Posterior cingulate gyrus (tissue), 11 donors: ENCODE measurements at places on chromosomes 12 and 14.

GRCh38 chr14:95998656-95999055, 40.5 kb upstream of the C14orf132 start:
- no peak for DNase-seq

DNA sequence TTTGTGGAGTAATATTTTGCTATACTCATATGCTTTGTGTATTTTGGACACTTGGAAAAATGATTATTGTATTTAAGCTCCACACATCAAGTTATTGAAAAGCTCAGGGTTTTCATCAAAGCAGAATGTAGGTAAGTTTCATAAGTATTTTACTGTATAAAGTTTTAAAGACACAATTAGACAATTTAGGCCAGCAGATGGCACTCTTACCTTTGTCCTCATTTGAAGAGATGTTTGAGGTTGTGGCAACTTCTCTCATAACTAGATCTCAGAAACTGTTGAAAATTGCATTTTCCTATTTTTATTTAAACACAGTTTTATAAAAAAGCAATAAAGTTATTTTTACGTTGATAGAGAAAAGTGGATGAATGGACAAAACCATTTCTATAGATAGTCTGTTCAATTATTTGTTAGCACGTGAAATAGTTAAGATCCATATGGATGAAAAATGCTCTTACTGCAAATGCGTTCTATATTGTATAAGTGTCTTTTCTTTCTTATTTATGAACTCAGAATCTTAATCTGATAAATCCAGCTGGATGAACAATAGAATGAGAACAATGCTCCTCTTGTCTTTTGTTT, 300.0 kb downstream of the AEBP2 start:
- DNase-seq, result peak; percentile 11

GRCh38 chr12:9699269-9699897, 29.9 kb downstream of the CLEC2D start:
- DNase-seq, result no peak

- DNase-seq, result no peak
Observed at GRCh38 chr14:94408546-94409095, 20.2 kb upstream of the SERPINA1 start.

- no peak for DNase-seq
Observed at GRCh38 chr14:68424443-68425172, 368.3 kb downstream of the ZFP36L1 start.

GRCh38 chr14:54566410-54567223, at the start of gene SAMD4A:
TSS of gene SAMD4A (plus strand) at chr14:54567128. CDS start at chr14:54567917, 789 bp downstream.
- DNase-seq, result peak; percentile 70

- no peak for DNase-seq
Observed at GRCh38 chr12:122942637-122943036, 23.6 kb downstream of the ABCB9 start.

- DNase-seq, result no peak
Observed at GRCh38 chr14:95774265-95775160, 60.6 kb upstream of the TCL1A start.

GRCh38 chr12:84585776-84586395, 326.7 kb downstream of the SLC6A15 start:
- no peak for DNase-seq

- DNase-seq, result no peak
Observed at GRCh38 chr14:101681795-101682194, 79.7 kb upstream of the PPP2R5C start.

DNA sequence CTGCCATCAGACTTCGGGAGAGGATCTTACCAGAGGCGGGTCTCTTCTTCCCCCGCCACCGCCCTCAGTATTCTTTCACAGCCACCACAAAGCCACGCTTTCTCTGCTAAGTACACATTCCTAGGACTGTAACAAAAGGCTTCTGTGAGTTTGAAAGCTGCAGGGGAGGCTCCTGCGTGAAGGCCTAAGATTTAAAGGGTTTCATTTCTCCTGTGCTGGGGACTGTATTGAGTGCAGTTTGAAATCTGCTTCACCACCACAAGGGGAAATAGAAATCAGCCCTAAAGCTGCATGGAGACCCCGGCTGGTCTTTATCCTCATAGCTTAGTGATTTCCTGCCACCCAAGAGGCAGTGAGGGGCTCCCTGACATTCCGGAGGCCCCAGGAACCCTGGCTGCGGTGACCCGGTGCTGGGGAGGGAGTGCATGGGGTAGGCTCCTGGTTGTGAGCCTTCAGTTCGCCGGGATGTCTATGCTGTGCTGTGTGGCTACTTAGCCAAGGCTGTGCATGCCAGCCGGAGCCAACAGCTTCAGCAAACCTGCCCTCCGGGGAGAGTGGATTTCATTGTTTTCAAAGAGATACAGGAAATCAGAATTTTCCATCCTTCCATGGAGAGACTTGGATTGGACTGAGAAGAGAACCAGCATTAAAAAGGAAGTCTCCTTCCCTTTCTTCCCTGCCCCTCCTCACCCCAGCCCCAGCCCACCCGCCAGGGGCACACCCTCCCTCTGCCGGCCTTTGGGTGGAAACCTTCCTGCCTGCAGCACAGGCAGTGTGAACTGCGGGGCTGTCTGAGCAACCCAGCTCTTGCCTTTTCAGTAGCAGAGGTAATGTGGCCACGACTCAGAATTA, 163.3 kb downstream of the ETV6 start:
- DNase-seq, result peak; percentile 78

GRCh38 chr14:74140374-74140850, 55.7 kb downstream of the LIN52 start:
- no peak for DNase-seq

DNA sequence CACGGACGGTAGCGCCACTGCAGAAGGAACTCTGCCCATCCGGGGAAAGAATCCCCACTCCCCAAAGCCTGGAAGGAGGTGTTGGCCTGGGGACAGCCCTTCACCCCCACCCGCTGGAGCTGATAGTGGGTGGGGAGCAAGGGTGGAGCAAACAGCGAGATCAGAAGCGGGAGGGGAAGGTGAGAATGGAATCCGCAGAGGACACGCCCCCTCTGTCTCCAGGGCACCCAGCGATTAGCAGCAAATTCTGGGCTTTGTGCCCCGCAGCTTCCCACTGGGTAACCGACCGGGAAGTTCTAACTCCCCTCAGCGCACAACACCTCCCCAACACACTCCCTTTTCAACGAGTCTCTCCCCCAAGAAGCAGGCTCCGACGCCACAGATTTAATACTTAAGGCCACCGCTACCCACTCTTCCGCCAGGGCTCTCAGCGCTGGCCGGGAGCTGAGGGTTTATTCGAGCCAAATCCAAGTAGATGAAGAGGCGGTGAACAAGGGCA, 1.4 kb downstream of the SLC25A29 start:
- no peak for DNase-seq

GRCh38 chr14:61493239-61493638, 171.9 kb downstream of the PRKCH start:
- DNase-seq, result no peak

- DNase-seq, result no peak
Observed at GRCh38 chr14:52913271-52913670, 37.6 kb downstream of the FERMT2 start.

GRCh38 chr12:12925388-12925787, 26.6 kb downstream of the GPRC5D start:
- DNase-seq, result no peak

DNA sequence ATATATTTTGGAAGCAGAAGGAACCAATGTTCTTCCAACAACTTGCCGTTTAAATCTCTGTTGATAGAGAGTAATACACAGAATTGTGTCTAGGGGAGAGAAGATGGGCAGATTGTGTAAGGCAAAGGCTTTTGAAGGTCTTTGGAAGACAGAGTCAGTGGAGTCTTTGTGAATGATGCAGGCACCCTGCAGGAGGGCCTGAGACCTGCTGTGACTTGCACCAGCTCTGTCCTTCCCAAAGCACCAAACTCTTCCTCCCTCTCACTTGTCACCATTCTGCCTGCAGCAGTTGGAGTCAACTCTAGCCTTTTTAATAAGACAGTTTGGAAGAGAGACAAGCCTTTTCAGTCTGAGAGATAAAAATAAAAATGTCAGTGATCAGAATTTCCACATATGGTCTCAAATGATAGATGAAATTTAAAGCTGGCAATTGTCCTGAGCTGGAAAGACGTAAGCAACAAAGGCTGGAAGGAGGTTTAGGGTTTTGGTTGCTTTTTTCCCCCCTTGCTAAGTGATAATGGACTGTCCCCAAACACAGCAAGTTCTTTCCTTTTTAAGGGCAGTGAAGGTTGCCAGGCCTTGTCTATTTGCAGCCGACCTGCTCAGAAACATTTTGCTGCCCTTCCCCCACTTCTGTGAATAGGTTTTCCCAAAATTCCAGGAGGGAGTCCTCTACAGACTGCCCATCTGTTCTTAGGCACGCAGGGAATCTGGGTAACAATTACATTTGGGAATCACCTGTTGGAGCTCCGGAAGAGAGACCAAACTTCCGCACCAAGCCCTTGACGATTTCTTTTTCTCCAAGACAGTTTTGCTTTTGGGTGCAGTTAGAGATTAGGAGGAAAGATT, 103.0 kb upstream of the NTF3 start:
- DNase-seq, result no peak

GRCh38 chr14:102872020-102872419, 50.4 kb upstream of the AMN start:
- no peak for DNase-seq

DNA sequence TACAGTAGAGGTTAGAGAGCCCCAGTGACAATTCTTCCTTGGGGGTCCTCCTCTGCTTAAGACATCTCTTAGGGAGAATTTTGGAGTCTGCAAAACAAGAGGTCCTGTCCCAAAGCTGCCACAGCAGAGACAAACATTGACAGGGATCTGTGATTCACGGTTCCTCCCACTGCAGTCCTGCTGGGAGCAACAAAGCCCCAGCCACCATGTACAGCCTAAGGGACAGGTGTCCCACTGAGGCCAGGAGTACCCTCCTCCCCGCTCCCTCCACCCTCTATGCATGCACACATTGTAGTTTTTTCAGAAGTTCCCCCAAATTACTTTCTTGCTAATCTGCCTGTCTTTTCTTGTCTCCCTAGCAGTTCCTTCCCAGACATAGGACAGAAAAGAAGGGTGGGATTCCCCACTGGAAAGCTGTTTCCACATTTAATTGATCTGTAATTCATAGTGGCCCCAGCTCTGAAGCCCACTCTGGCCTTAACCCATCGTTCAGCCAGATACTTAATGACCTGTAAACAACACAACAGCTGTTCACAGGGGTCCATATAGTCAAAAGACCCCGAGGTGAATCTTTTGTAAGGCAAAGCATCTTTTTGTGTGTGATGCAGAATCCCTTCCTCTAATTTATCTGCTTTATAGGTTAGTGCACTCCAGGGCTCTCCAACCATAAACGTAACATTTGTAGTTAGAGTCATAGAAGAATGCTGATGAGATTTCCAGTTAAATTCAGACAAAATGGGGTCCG, 13.9 kb upstream of the PRICKLE1 start:
- no peak for DNase-seq

GRCh38 chr12:81963636-81964035, 204.5 kb upstream of the PPFIA2 start:
- no peak for DNase-seq

DNA sequence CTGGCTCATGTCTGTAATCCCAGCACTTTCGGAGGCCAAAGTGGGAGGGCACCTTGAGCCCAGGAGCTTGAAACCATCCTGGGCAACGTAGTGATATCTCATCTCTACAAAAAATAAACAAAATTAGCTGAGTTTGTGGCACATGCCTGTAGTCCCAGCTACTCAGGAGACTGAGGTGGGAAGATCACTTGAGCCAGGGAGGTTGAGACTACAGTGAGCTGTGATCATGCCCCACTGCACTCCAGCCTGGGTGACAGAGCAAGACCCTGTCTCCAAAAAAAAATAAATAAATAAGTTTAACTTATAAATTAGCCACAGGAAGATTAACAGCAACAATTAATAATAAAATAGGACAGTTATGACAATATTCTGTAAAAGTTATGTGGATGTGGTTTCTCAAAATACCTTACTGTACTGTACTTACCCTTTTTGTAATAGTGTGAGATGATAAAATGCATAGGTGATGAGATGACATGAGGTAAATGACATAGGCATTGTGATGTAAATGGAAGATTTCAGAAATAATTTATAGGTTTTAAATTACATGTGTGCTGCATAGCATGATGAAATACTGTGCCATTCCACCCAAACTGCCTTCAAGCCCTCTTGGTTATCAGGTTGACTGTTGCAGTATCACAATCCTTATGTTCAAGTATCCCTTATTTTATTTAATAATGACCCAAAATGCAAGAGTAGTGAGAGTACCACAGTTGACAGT, 22.0 kb downstream of the USP15 start:
- DNase-seq, result no peak

DNA sequence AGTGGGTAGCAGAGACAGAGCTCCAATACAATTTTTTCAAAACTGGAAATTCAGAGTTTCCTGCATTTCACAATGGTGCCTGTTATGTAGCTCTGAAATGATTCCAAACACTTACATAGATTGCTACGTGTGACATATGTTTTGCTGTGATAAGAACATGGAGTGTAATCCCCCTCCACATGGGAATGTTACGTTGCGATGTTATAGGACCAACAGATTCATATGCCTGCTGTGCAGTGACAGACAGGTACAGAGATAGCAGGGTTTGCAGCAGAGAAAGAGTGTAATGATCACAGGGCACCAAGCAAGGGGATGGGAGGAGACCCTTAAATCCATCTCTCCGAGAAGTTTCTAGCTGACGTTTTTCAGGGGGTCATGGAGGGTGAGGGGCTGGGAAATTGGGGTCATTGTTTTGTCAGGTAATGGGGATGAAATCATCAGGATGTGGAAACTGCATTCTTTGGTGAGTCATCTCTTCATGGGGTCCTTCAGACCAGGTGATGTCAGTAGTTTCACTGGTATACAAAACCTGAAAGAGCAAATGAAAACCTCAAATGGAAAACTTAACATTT, 76.6 kb upstream of the OSBPL8 start:
- DNase-seq, result no peak

DNA sequence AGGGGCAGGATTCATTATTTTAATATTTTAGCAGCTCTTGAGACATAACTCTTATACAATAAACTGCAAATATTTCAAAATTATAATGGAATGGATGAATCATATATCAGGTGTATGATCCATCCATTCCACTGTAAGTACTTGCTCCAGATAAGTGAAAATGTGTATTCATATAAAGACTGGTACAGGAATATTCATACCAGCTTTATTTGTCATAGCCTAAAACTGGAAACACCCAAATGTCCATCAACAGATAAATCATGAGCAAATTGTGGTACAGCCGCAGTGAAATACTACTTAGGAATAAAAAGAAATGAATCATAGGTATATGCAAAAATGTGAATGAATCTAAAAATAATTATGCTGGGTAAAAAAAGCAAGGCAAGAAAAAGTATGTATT, 263.6 kb upstream of the SYT10 start:
- DNase-seq, result no peak

- DNase-seq, result peak; percentile 88
Observed at GRCh38 chr12:66803930-66804329, 125.1 kb upstream of the GRIP1 start.

DNA sequence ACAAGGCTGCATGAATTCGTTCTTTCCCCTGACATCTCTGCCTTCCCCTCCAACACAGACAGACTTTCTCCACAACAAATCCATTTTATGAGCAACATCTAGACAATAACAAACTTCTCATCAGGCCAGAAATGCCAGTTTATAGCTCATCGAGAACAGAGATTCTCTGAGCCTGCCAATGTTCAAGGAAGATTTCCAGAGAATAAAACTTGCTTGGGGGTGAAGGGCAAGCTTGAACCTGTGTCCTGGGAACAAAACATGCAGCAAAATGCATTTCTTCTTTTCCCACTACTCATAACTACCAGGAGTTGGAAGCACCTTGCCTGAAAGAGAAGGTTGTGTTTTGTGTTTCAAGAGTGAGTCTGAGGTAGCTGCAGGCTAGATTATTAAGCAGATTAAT, 6.8 kb downstream of the MAP1LC3B2 start:
- no peak for DNase-seq
